ENCODE measurements at places on chromosomes 1 and 21.

DNA sequence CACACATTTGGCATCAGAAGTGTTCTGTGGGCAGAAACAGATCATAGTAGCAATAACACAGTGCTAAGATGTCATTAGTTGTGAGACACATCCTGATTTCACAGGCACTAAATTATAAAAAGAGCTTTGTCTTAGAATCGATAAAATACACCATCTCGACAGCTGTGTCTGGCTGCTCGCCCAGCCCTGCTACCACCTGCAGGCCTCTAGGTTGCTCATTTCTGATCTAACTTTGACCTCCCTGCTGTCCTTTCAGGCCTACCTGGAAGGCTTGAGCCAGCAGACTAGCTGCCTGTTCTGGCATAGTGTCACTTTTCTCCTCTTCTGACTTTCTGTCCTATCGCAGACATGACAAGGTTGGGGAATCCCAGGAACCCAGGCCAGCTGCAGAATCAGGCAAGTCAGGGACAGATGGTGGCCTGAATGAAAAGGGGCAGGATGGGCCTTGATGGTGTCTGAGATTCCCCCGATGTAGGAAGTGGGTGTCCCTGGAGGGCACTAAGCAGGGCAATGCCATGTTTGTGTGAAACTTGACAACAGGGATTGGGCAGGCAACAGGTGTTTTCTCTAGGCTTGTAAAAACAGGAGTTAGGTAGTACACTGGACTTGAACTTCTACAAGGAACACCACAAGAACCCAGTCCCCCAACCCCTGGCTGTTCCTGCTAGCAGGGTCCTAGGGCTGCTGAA is 66.6 kb upstream of the RHOU start:
- DNase-seq: no peak

GRCh38 chr1:169682071-169682470 is 29.3 kb downstream of the SELL start:
- no peak for DNase-seq

DNA sequence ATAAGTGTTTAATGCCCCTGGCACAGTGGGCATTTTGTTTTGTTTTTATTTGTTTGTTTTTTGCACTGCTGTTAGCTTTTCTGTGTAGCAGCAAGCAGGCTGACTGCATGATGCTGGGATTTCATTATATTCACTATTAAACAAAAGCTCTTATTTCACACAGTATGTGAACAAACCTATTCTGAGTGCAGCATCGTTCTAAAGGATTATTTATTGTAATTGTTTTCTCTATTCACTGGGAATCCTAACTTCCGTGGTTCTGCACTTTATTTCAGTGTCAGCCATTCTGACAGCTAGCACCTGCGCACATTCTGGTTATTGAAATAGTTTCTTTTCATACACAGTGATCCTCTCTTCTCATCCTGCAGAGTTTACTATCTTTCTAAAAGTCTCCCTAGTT is 595.0 kb downstream of the NEGR1 start:
- DNase-seq: no peak

GRCh38 chr1:33903210-33903589 is 39.3 kb downstream of the HMGB4 start:
- DNase-seq: no peak

GRCh38 chr1:150186789-150187559 is 37.3 kb downstream of the PLEKHO1 start:
- no peak for DNase-seq

GRCh38 chr1:115850937-115851336 is 10.0 kb upstream of the NHLH2 start:
- no peak for DNase-seq

GRCh38 chr1:28894785-28895184 is 19.6 kb upstream of the EPB41 start:
- no peak for DNase-seq

- DNase-seq: no peak
Observed at GRCh38 chr1:2501041-2501819, 25.1 kb downstream of the PLCH2 start.

- no peak for DNase-seq
Observed at GRCh38 chr1:77048615-77049005, 170.6 kb downstream of the PIGK start.

DNA sequence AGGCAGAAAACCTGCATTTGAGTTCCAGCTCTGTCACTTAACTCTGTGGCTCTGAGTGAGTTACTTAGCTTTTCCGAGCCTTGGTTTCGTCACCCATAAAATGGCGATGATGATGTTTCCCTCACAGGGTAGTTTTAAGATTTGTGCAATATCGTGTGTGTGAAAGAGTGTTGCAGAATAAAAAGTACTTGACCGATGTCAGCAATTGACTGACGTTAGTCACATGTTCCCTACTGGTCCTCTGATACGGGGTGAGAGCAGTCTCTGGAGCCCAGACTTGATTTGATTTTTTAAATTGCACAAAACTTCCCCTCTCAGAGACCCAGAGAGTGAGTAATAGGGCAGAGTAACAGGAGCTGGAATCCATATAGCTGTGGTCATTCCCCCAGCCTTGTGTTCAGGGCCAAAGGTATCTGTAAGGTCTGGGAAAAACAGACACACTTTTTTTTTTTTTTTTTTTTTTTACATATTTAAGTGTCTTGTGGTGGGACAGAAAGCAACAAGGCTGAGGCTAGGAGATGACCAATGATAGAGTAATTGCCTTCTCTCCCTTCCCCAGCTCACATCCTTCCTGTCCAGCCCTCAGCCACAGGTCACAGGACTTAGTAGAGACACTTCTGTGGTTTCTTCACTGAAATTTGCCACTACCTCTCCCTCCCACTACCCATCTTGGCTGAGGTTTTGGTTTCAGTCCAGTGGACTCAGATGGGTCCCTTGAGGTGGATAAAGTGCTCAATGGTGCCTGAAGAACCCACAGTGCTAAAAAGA is 2.0 kb downstream of the FCER1G start:
- DNase-seq: no peak

DNA sequence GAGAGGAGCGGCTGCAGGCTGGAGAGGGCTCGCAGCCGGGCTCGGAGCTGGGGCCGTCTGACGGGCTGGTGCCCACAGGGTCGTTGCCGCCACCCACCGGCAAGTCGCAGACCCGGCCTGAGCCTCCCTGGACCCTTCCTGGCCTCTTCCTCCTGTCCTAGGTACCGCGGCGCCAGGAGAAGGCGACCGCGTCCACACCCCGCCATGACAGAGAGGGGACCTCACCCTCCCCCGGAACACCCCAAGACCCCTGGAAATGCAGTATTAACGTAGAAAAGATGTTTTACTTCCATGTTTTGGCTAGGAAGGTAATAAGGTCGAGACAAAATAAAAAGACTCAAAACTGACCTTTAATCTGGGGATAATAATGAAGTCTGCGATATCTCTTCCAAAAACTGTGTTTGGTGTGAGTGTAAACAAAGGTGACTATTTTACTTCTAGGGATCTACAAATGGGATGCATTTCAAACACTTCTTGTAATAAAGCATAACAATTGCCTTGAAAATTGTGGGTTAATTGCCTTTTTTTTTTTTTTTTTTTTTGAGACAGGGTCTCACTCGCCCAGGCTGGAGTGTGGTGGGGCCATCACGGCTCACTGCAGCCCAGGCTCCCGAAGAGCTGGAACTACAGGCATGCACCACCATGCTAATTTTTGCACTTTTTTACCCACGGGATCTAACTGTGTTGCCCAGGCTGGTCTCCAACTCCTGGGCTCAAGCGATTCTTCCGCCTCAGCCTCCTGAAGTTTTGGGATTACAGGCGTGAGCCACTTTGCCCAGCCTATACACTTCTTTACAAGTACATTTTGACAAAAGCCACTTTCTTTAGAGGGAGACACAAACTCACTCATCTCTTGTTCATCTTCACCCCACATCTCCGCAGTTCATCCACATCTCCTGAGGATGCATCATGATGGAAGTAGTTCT is 838 bp upstream of the RSRP1 start:
- no peak for DNase-seq

DNA sequence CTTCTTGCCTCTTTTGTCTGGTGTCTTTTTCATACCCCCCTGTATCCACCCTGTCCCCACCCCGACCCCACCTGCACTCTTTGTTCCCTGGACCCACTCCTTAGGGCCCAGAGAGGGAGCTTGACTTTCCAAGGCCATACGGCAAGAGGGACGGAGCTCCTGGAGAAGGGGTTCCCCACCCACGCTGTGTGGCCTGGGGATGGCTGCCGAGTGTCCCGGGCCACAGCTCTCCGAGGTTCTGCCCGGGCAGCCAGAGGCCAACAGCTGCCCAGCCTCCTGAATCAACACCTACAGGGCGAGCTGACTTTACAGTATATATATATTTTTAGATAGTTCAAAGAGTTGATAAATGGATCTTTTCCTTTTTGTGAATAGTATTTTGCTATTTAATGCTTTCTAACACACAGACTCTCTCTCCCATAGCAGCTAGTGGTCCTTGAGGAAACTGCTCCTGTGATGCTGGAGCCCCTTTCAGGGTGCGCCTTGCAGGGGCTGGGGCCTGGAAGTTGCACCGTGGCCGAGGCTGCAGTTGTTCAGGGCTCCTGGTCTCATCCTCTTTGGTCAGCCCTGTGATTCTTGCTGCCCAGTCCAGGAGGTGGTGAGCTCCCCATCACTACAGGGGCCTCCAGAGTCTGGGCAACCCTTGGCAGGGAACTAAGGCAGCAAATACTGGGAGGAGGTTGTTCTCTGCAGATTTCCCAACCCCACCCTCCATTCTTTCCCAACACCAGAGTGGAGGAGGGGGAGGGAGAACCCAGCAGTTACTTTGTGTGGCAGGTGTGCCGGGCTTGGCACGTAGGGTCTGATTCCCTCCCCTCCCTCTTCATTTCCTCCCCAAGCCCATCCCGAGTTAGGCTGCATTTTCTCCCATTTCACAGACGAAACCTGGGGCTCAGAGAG is 321.6 kb downstream of the PTPRU start:
- no peak for DNase-seq

DNA sequence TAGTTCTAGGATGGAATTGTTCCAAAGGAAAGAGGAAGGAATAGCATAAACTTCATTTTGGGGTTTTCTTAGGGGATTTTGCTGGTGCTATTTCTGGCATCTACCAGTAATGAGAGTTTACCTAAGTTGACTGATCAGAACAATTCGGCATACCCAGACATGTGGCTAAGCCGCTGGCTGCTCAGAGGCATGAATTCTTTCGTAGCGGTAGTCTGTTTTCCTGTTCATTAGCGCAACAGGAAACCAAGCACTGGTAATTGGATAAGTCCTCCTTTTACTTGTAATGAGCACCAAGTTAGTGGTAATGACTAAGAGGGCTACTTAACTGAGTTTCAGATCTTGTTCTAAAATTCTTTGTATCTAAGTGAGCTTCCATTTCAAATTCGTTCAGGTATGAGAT is 38.6 kb downstream of the C21orf91 start:
- DNase-seq: no peak

- DNase-seq: no peak
Observed at GRCh38 chr1:15577691-15578090, 7.2 kb downstream of the AGMAT start.

- no peak for DNase-seq
Observed at GRCh38 chr1:234837713-234838112, 227.7 kb upstream of the IRF2BP2 start.

GRCh38 chr1:160460683-160461287 is 60.4 kb downstream of the VANGL2 start:
- no peak for DNase-seq

Measured in stimulated activated CD4-positive, alpha-beta T cell treated with anti-CD3 and anti-CD28 coated beads, TNF-alpha, amount 100 ng/mL, for 1 hour (primary cell).